ENCODE measurements at places on chromosomes 13 and 19. TPM values are rescaled to one million over a fixed set of nuclear protein-coding genes. Genes with fewer than 3 reads are reported as not detected.

ZNF254 gene
- 5.7 TPM for total RNA-seq

TMC4 gene
- total RNA-seq = 1.1 TPM

ERICH6B gene
- total RNA-seq = not detected

CYP4F3 gene
- 2.6 TPM for total RNA-seq

AP3D1 gene
- 71.0 TPM for total RNA-seq

All from A549 treated with DMSO at 1 μM for 4 hours (cell line).